GM10248 (cell line): ENCODE measurements at places on chromosomes 16 and 17.
A peak's percentile ranks its signal among the peaks of the same experiment; 100 is the strongest.

GRCh38 chr16:29835926-29836325 lies 15.7 kb downstream of the MVP start:
- DNase-seq = no peak

GRCh38 chr17:38747463-38748148 lies 530 bp downstream of the PCGF2 start:
- peak; percentile 76 for DNase-seq

- DNase-seq = no peak
These were observed 22.1 kb upstream of the FASN start for GRCh38 chr17:82120148-82120547.

DNA sequence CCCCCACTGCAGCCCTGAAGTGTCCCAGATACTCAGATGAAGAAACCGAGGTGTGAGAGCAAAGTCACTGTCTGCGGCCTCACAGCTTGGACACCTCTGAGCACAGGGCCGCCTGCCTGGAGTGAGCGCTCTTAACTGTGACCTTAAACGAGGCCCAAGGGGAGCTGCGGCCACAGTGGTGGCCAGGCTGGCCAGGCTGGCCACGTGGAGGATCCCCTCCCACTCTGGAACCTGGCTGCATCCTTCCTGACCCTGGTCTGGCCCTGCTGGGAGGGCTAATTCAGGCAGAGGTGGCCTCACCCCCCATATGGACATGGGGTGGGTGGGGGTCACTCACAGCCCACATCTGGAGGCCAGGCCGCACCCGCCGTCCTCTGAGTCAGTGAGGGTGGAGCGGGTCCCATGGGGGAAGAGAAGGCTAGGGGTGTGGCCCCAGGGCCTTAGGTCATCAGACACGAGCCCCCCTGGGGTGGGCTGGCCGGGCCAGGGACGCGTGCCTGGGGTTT lies 6.6 kb downstream of the VASN start:
- DNase-seq = no peak

DNA sequence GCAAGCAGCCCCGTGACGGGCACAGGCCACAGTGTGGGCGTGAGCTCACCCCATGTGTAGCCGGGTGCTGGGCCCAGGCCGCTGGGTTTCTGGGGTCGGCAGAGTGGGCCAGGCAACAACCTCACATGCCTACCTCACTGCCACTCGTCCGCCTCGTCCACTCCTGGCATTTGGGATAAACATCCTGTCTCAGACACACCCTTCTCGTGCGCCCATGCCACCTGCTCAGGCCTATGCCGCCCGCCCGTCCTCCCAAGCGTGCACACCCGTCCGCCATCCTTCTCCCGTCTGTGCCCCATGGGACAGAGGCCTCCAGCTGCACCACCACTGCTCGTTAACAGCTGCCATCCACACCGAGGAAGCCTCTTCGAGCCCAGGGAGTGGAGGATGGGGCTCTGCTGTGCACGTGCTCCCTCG lies 64.3 kb downstream of the KLHDC4 start:
- DNase-seq = no peak

DNA sequence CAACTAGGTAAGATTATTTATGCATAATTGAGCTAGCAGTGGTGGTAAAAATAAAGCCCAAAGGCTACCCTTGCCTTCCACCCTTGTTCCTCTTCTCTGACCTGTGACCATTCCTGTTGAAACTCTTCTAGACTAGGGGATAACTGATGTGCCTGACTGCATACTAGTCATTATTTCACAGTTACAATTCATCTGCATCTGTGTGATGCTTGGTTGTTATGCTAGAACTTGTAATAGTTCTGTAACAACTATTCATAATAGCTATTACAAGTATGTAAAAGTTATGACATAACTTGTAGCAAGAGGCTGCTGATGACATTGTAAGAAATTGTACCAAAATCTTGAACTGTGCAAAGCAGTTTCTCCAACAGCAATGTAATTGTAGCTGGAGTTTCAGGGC lies 2.4 kb upstream of the VAC14 start:
- DNase-seq = no peak

- no peak for DNase-seq
These were observed 11.5 kb upstream of the HAS3 start for GRCh38 chr16:69093974-69094373.

DNA sequence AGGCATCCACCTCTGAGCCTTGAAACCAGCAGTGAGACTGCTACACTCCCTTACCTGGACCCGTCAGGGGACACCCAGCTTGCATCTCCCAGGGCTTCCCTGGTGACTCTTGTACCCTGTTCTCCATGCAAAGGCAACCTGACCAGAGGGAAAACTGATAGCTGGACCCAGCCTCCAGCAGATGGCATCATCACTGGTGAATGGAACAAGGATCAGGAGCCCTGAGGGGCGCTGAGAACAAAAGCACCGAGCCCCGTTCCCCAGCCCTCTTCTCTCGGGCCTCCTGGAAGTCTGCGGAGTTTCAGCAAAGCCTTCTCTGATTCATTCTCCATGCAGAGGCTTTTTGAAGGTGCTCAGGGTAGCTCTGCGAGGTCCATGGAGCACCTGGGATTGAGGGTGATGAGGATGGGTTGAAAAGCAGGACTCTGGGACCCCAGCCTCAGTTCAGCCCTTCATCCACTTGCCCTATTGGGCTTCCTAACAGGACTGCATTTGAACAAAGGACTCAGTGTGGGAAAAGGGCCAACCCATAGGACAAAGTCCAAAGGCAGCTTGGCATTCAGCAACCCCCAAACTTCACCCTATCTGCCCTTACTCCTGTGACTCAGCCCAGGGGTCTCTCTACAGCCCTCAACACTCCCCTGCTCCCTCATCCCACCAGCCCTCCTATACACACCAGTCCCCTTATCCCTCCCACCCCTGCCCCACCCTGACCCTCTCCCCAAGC lies 45.0 kb upstream of the LHX1 start:
- DNase-seq = no peak

DNA sequence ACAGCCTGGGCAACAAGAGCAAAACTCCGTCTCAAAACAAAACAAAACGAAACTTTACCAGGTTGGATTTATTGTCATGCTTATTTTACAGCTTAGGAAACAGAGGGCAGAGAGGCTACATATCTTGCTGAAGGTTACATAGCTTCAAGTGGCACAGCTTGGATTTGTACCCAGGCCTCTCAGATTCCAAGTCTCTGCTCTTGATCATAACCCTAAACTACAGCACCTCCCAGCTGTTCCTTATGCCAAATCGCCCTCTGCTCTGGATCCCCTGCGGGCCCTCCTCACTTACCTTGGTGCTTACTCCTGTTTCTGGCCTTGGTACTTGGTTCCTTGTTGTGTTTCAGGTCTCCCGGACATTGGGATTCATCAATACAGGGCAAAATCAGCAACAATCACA lies 11.7 kb upstream of the CUEDC1 start:
- DNase-seq = no peak

- no peak for DNase-seq
These were observed 1.1 kb downstream of the SEZ6L2 start for GRCh38 chr16:29898135-29898803.

DNA sequence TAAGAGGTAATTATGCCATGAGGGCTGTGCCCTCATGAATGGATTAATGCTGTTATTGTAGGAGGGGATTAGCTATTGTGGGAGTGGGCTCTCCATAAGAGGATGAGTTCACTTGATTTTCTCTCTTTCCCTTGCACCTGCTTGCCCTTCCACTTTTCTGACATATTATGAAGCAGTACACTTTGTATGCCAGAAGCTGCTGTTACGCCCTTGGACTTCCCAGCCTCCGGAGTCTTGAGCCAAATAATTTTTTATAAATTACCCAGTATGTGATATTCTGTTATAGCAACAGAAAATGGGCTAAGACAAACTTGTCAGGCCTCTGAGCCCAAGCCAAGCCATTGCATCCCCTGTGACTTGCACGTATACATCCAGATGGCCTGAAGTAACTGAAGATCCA lies 38.4 kb downstream of the PSMD12 start:
- DNase-seq = no peak

- DNase-seq = no peak
These were observed 68.0 kb upstream of the GAS7 start for GRCh38 chr17:10266296-10266876.
